Breast epithelium (tissue), 4 donors: ENCODE measurements at places on chromosomes 7 and 10. TPM values are rescaled to one million over a fixed set of nuclear protein-coding genes. Genes with fewer than 3 reads are reported as not detected.

Gene CASTOR2
- 4.3 TPM for total RNA-seq

Gene UNCX
- total RNA-seq = not detected

Gene CYP51A1
- total RNA-seq = 28.3 TPM

Gene BAG3
- 23.9 TPM for total RNA-seq

DNA sequence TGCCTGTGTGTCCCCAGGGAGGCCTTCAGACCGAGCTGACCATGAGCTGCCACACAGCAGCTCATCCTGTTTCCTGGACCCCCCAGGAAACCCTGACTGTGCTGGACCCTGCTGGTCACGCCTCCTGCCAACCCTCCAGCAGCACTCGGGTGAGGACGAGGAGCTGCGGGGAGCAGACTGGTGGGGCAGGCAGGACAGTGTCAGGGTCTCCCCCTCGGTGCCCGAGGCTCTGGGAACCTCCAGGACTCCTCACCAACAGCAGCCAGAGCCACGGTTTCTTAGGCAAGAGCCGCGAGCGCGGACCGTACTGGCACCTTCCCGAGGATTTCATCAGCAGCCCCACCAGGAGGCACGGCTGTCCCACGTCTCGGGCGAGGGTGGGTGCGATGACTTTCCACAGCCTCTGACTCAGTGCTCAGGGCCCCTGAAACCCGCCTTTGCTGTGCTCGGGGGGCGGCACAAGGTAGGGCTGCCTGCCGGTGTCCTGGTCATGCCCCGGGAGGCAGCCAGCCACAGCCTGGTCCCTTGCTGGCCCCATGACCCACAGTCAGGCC, 186.9 kb downstream of the ELFN1 start:
- DNase-seq = no peak

- DNase-seq = no peak
Measured at GRCh38 chr7:46229409-46229808, 308.3 kb upstream of the IGFBP3 start.

GRCh38 chr10:9305018-9305655, 1250.6 kb downstream of the GATA3 start:
- DNase-seq = no peak

- no peak for DNase-seq
Measured at GRCh38 chr7:132345030-132345429, 231.2 kb downstream of the PLXNA4 start.

- no peak for DNase-seq
Measured at GRCh38 chr7:130268463-130269317, 2.0 kb downstream of the CPA2 start.

DNA sequence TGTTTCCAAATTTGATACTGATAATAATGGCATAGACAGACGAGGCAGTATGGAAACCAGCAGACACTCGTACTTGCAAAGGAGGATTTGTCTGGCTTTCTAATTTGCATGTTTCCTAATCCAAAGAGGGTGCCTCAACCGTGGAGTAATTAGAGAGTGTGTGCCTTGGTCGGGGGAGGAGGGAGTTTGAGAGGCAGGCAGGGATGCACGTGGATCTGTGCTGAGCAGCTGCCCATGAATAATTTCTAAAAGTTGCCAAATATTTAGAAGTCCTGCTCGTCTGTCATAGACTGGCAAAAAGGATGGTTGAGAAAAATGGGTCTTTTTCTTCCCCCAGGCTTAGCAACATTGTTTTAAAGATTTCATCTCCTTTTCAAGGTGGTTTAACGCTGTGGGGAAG, 69.4 kb downstream of the PTPRE start:
- DNase-seq = no peak
